ENCODE measurements at places on chromosomes 1 and 21.

DNA sequence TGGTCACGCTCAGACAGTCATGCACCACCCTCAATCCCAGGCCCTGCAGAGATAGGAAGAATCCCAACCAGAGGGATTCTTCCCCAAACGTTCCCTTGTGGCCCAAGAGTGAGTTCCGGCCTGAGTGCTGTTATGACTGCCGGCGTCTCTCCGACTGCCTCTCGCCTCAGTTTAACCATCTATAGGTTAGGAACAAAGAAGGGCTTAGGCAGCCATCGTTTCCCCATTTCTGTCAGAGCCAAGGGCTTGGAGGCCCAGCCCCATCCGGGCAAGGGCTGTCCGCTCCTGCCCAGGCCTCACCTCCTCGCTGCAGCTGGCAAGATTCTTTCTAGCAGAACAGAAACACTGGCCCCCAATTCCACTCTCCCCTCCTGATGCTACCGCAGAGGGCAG is 58.7 kb downstream of the STUM start:
- DNase-seq: no peak

GRCh38 chr1:101298663-101299062 is 61.8 kb downstream of the S1PR1 start:
- no peak for DNase-seq

DNA sequence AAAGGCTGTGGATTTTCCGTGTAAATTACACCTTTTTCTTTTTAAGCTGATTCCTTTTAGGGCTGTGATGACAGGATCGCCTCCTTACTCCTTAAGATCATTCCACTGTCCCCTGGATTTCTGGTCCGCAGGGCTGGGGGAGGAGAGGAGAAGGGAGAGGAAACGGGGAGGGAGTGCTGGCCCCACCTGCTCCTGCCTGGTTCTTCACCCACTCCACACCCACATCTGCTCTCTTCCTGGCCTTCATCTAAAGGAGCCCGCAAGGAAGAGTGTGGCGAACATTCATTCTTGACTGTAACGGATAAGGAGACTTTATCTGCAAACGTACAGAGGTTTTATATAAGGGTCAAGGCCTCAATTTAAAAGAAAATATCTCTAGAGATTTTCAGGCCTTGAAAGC is 242.0 kb downstream of the RHOU start:
- DNase-seq: no peak

- no peak for DNase-seq
Observed at GRCh38 chr1:198263186-198263585, 106.4 kb downstream of the NEK7 start.

Data from activated CD4-positive, alpha-beta T cell treated with anti-CD3 and anti-CD28 coated beads, Interleukin-2, amount 50 U/mL, for 16 hours (primary cell).